ENCODE measurements at places on chromosomes 12 and 14. TPM values are rescaled to one million over a fixed set of nuclear protein-coding genes. Genes with fewer than 3 reads are reported as not detected.

The LRRC10 gene
- total RNA-seq = not detected

The SLC10A1 gene
- total RNA-seq = not detected

The RNASE7 gene
- not detected for total RNA-seq

The EPYC gene
- not detected for total RNA-seq

The FGF23 gene
- not detected for total RNA-seq

The RPGRIP1 gene
- not detected for total RNA-seq

The ACSS3 gene
- total RNA-seq = 92.1 TPM

The CAPZA3 gene
- total RNA-seq = not detected

The HNF1A gene
- total RNA-seq = not detected

The AJUBA gene
- total RNA-seq = 1.8 TPM

The NXPH4 gene
- total RNA-seq = not detected

The KLRC3 gene
- not detected for total RNA-seq

The AMHR2 gene
- total RNA-seq = 0.22 TPM

The KDM5A gene
- 55.7 TPM for total RNA-seq

The HOXC6 gene
- total RNA-seq = 5.5 TPM

The CCDC184 gene
- not detected for total RNA-seq

The KCNA5 gene
- not detected for total RNA-seq

The MAP3K9 gene
- not detected for total RNA-seq

The LALBA gene
- total RNA-seq = not detected

The SERPINA3 gene
- 4.9 TPM for total RNA-seq

The CRIP2 gene
- 24.1 TPM for total RNA-seq

The BATF gene
- 9.3 TPM for total RNA-seq

The DPY19L2 gene
- 43.5 TPM for total RNA-seq

Measured in subcutaneous adipose tissue (tissue), 4 donors.